GM23248 (cell line): ENCODE measurements at places on chromosomes 4 and X. TPM values are rescaled to one million over a fixed set of nuclear protein-coding genes. Genes with fewer than 3 reads are reported as not detected.
A peak's percentile ranks its signal among the peaks of the same experiment; 100 is the strongest.

DNA sequence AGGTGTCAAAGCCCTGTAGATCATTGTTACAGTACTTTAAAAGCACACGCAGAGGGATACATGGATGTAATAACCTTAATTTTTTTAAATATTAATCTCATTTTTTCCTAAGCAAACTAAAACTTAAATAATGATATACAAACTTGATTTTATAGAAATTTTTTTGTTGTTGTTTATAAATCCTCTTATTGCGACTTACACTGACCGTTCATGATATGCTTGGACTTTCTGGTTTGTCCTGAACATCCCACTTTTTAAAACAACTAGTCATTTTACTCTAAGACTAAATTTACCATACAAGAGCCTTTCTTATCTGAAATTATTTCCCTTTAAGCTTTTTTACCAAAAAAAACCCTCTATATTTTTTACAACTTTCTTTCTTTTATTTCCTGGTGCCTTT, 2106.0 kb downstream of the PCDH7 start:
- no peak for DNase-seq

DNA sequence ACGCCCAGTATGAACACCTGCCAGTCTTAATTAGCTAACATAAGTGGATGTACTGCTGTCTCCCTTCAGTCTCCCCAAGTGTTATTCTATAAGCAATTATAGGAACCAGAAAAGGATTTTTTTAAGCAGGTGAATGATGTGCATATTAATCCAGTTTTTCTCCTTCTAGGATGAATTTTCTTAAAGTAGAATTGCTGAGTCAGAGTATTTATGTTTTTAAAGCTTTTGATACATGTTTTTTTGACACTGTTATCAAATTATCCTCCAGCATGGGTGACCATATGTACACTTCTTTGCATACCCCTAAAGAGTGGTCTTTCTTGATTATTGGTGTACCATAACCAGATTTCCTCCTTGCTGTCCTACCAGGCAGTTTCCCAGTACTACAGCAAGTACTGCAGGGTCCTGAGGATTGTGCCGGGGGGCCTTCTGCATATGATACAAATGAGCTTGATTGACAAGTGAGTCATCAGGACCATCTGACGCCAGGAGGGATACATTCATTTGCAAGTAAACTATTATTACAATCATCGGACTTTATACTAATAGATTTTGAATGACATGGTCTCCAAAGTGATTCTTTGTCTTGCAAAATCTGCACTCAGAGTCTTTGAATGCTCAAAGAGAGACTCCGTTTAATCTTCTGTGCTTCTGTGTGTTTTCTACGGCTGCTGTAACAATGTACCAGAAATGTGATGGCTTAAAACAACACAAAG, 10.7 kb upstream of the PCYT1B start:
- no peak for DNase-seq

DNA sequence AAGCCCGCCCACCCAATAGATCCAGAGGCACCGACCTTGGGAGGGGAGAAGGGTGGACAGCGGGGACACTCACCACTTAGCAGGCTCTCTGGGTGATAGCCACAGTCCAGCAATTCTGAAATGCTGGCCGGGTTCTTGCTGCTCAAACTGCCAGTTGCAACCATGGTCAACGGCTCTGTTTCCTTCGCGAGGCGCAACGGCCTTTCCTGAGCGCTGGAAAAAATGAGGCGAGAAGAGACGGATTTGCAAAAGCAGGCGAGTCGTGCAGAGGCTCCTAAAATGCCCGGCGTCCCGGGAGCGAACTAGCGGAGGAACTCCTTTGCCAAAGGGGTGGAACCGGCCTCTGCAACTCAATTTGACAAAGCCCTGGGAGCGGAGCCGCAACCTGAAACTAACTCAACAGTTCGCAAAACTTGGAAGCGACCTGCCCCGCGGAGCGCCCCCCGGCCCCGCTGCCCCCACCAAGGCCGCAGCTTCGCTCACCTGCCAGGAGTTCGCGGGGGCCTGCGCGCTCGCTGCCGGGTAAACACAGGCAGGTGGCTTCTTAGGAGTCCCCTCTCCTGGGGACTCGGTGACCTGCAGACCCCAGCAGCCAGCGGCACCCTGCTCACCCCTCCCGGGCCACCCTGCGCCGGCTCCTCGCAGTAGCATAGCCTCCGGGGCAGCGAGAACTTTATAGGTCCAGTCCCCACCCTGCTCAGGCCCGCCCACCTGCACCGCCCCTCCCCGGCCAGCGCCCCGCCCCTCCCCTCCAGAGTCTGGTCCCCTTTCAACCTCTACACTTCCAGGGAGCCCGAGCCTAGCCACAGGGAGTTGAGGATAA, at the start of gene DDIT4L:
Gene DDIT4L (minus strand): TSS at position 649 of the 823 bp plus-strand sequence. CDS start 485 bp downstream, at position 164.
- DNase-seq: peak; percentile 74

- DNase-seq: no peak
Measured at GRCh38 chrX:96147681-96148080, 537.0 kb upstream of the DIAPH2 start.

Gene ABCG2
- 0.11 and 0.76 TPM in 2 replicates for total RNA-seq

Gene BEX5
- total RNA-seq: not detected in 2 replicates

Gene CYSLTR1
- not detected in 2 replicates for total RNA-seq

Gene DCAF4L1
- total RNA-seq: 0.13 TPM in 1 of 2 replicates, not detected in the other

Gene CNKSR2
- 0.51 and 0.76 TPM in 2 replicates for total RNA-seq

Gene PNMA6A
- total RNA-seq: 0.22 and 1.1 TPM in 2 replicates

Gene BMP3
- under 0.01 and 0.11 TPM in 2 replicates for total RNA-seq
